ENCODE measurements at places on chromosomes 7 and 10.
A peak's percentile ranks its signal among the peaks of the same experiment; 100 is the strongest.

DNA sequence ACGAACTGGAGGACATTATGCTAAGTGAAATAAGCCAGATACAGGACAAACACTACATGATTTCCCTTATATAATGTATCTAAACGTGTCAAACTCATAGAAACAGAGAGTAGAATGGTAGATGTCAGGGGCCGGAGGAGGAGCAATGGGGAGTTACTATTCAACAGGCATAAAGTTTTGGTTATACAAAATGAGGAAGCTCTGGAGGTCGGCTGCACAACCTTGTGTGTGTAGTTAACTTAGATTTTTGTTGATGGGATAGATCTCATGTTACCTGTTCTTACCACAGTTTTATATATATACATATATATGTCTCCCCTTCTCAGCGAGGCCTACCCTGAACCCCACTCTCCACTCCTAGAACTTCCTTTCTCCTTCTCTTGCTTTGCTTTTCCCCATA lies 22.4 kb upstream of the TECTB start:
- DNase-seq, result no peak

DNA sequence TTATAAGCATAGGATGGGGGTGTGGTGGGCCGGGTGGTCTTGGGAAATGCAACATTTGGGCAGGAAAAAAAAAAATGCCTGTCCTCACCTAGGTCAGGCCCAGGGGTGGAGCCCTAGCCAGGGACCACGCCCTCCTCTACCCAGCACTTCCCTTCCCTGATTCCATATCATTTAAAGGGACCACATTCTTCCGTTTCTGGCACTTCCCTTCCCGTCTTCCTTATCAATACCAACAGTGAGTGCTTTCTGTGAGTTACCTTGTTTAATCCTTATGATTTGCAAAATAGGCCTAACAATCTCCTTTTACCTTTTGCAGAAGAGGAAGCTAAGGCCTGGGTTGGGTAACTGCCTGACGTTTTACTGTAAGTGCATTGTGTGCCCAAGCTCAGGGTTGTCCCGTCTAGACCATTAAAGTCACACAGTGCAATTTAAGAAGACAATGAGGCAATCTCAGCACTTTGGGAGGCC lies 16.7 kb upstream of the C10orf95 start:
- DNase-seq, result no peak

GRCh38 chr7:74103219-74103772 lies 19.7 kb downstream of the LIMK1 start:
- DNase-seq, result no peak

- DNase-seq, result no peak
Measured at GRCh38 chr10:111281516-111281915, 204.7 kb downstream of the ADRA2A start.

GRCh38 chr7:98619450-98620321 lies 2.6 kb downstream of the NPTX2 start:
- no peak for DNase-seq

DNA sequence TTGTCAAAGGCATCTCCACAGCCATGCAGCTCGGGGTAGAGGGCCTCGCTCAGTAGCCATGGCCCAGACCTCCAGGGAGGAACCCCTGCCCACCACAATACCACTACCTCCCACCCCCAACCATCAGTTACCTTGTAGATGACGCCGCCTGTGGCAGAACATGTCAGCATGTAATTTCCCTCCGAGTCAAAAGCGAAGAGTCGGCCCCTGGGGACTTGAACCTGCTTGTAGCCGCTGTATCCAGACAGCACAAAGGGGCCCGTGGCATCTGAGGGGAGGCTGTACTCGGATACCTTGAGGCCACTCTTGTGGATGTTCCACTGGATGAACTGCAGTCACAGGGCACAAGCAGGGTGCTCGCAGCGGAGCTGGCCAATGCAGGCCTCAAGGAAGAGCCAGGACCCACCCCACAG lies 16.3 kb upstream of the CYREN start:
- peak; percentile 72 for DNase-seq

DNA sequence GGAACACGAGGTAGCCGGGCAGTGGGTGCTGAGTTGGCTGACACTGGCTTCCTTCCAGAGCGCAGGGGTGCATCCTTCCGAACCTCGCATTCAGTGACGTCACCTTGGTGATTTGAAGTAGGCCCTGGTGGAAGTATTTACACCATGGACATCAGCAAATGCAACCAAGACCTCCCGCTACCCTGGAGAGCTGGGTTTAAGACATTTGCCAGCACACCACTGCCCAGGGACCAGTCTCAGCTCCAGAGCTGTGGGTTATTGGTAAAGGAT lies 106.4 kb upstream of the GPR26 start:
- DNase-seq, result peak; percentile 76

DNA sequence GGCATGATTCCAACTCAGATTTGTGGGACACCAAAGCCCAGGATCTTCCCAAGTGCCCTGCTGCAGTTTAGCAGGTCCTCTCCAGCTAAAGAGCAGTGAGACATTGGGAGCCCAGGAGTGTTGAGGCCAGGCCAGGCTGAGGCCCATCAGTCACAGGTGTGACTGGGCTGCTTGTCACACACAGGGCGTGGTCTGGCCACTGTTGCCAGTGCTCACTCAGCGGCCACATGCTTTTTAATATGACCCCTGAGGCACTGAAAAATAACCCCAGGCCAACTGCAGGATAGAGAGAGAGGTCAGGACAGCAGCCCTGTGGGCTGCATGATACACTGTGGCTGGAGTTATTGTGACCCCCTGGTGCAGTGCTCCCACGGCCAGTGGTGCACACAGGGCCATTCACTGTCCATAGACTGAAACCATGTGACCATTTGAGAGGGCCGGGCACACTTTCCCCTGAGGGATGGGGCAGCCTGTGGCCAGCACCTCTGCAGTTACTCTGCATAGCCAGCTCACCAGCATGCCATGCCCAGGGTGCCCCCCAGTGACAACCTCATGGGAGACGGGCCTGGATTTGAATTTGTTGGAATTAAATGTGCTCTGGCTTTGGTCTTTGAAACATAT lies 4.2 kb downstream of the GDF2 start:
- no peak for DNase-seq

DNA sequence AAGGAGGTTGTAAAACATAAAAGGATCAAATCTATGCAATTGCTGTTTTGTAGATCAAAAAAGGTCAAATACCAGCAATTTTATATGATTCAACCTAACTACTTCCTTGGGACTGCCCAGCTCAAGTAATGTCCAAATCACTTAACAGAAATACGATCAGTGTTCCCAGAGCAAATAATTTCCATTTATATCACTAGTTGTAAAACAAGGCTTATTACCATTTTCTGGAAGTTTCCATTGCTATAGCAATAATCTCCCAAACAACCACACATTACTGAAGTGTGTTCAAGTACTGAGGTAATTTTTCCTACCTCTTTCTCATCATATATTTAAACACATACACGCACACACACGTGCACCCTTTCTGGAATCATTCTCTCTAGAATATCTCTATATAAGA lies 123.3 kb downstream of the NRCAM start:
- no peak for DNase-seq

DNA sequence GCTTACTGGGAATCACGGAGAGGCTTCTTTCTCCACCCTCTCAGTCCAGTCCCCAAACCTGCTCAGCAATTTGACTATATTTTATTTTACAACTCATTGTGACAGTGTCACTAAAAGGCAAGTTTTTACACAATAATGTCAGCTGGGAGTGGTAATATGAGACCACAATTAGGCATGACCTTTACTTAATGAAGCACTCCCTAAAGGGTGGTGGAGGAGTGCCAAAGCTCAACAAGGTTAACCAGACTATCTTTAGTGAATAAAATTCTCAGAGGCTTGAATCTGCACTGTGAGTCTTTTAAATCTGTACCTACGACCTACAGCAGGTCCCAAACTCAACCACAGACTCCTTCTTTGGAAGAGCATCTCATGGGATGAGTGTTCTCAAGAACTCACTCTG lies 215.6 kb downstream of the TAX1BP1 start:
- DNase-seq, result no peak

DNA sequence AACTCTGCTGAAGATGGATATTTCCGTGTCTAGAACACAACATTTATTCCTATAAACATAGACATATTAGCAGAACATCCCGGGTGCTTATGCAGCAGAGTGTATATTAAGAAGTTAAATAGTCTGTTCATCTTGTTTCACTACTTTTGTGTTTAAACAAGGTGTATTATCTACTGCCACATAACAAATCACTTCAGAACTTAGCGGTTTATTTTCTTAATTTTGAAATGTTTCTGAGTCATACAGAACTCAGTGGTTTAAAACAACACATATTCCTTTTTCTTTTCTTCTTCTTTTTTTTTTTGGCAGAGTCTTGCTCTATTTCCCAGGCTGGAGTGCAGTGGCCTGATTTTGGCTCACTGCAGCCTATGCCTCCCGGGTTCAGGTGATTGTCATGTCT lies 25.8 kb downstream of the DENND10 start:
- DNase-seq, result no peak

- DNase-seq, result peak; percentile 16
Measured at GRCh38 chr10:6795541-6795940, 215.5 kb upstream of the PRKCQ start.

- no peak for DNase-seq
Measured at GRCh38 chr10:43091846-43092245, 15.0 kb downstream of the RET start.

GRCh38 chr10:22022257-22023032 lies 18.9 kb upstream of the DNAJC1 start:
- no peak for DNase-seq

- DNase-seq, result no peak
Measured at GRCh38 chr10:33772370-33773252, 438.1 kb upstream of the NRP1 start.

- peak; percentile 79 for DNase-seq
Measured at GRCh38 chr10:73991884-73992245, 6.1 kb upstream of the VCL start.

GRCh38 chr10:102316421-102316820 lies 71.1 kb downstream of the GBF1 start:
- no peak for DNase-seq

DNA sequence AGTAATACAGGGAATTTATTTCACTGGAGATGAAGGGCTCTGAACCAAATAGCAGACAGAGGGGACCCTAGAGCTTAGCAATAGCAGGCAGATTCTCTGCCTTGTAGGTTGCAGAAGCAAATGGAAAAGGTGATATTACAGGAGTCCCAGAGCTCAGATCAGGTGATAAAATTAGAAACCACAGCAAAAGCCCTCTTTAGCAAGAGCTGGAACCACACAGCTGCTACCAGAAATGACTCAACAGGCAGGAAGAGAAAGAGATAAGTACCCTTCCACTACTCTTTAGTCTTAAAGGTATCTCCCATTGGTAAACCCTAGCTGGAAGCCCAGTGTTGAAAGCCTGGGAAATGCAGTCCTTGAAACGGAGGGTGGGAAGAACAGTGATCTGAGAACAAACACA lies 535.6 kb upstream of the GHITM start:
- no peak for DNase-seq

DNA sequence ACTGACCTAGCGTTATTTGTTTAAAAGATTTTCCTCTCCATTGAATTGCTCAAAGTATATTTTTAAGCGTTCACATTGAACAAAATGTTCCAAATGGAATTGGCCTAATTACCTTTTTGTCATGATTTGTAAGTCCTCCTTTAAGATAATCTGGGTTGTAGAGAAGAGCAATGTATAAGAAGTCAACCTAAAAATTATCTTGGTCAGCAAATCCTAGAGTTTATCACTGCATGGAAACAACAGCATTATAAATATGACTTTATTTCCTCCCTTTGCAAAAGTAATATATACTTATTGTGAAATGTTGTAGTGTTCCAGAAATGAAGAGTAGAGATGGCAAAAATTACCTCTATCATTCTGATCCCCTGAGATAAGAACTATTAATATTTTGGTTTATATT lies 59.2 kb downstream of the TAX1BP1 start:
- DNase-seq, result no peak

Measured in vagina (tissue), 2 donors.